ENCODE measurements at places on chromosomes 13 and 19. TPM values are rescaled to one million over a fixed set of nuclear protein-coding genes. Genes with fewer than 3 reads are reported as not detected.

ADM5 gene
- total RNA-seq: 1.5 TPM

HIF3A gene
- total RNA-seq: 7.5 TPM

TIMM44 gene
- 63.6 TPM for total RNA-seq

NFKBIB gene
- total RNA-seq: 36.9 TPM

DCAF15 gene
- 30.0 TPM for total RNA-seq

NAT14 gene
- total RNA-seq: 26.4 TPM

ZNF525 gene
- total RNA-seq: 2.6 TPM

C19orf67 gene
- not detected for total RNA-seq

FGF22 gene
- total RNA-seq: 0.35 TPM

FOXO1 gene
- 33.7 TPM for total RNA-seq

ZNF793 gene
- total RNA-seq: 1.1 TPM

LILRB1 gene
- 0.10 TPM for total RNA-seq

EFNA2 gene
- total RNA-seq: 2.6 TPM

FCAR gene
- total RNA-seq: not detected

PRR20D gene
- not detected for total RNA-seq

GRCh38 chr13:85661675-85662074 lies 137.5 kb downstream of the SLITRK6 start:
- DNase-seq: no peak

- no peak for DNase-seq
These were observed 5.1 kb downstream of the ZNF599 start for GRCh38 chr19:34767951-34768350.

GRCh38 chr19:14682084-14682483 lies 7.4 kb upstream of the ADGRE3 start:
- no peak for DNase-seq

DNA sequence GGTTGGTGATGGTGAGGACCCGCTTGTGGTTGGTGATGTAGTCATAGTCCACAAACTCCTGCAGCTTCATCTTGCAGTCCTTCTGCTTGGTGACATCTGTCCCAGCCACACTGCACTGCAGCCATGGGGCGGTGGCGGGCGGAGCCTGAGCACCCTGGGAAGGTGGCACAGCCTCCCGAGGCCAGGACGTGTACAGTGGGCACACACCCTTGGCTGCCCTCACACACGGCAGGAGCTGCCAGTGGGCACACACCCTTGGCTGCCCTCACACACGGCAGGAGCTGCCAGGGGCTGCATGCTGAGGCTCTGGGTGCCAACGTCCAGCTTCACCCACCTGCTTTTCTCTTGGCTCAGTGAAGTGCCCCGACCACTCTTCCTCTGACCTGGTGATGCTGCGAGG lies 128.7 kb downstream of the TUBA3C start:
- DNase-seq: no peak

DNA sequence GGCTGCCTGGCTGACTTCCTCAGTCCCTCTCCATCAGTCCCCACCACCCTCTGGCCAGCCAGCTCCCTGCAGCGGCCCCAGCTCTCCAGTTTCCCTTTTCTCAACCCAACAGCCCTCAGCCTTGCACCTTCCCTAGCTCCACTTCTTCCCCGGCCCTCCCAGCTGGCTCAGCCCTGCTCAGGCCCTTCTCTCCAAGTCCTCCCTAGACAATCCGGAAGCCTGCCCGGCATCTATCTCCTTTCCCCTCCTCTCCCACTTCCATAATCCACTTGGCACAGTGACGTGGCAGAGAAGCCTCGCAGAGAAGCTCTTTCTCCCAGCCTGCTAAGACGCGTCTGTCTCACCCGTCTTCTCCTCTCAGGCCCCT lies 1.1 kb downstream of the UBXN6 start:
- DNase-seq: no peak

DNA sequence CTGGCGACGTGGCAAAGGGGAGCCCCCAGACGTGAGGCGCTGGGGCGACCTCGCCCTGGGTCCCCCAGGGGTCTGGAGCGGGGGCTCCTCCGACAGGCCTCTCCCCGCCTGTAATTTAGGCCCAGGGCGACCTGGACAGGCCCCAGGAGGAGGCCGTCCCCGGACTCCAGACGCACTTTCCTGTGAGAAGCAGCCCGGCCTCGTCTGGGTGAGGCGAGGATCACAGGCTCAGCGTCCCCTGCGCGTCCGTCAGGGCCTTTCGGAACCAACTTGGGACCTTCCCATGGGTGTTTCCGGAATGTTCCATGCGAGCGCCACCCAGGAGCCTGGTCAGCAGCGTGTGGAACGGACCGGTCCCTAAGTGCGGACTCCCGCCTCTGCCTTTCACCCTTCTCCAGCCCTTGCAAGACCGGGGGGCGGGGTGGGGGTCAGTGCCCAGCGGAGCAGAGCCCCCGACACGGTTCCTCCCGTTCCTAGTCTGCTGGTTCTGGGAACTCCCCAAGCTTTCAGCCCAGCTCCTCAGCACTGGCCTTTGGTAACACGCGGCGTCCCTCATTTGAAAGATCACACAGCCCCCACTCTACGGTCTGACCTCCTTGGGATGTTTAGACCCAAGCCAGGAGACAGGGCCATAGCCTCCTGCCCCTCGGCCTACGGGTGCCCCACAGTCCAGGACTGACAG lies 1.1 kb upstream of the GRTP1 start:
- DNase-seq: no peak

DNA sequence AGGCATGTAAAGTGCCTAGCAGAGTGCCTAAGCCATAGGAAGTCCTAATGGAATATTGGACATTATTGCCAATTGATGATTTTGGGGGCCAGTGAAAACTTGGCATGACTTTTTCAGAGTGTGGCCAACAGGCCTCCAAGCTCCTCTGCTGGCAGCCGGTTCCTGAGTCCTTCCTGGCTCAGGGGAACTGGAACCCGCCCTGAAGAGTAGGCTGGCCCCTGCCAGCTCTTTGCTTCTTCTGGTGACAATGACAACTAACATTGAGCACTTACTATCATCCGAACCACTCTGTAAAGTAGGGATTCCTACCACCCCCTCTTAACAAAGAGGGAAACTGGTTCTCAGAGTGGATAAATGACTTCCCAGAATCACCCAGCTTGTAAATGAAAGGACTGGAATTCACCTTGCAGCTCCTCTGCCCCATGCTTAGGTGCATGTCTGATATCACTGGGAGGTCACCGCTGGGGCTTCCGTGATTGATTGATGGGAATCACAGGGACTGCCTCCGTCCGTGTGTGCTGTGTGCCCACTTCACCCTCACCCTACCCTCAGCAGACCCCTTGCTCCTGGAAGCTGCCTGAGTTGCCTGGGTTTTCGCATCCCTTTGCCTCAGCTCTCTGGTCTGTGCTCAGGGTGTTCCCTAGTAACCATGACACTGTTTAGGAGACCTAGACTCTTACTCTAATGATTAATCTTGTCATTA lies 50.6 kb downstream of the TNFRSF19 start:
- no peak for DNase-seq

GRCh38 chr13:60318186-60318585 lies 78.8 kb upstream of the TDRD3 start:
- no peak for DNase-seq

DNA sequence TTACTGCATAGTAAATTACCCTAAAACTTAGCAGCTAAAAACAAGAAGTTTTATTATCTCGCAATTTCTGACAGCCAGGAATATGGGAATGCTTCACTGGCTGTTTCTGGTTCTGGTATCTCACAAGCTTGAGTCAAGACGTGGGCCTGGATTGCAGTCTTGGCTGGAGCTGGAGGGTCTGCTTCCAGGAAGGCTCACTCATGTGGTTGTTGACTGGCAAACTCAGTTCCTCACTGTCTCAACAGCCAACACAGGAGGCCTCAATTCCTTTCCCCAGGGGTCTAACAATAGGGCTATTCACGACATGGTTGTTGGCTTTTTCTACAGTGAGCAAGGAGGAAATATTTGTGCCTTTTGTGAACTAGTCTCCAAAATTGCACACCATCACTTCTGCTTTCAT lies 146.3 kb downstream of the GPC5 start:
- no peak for DNase-seq

DNA sequence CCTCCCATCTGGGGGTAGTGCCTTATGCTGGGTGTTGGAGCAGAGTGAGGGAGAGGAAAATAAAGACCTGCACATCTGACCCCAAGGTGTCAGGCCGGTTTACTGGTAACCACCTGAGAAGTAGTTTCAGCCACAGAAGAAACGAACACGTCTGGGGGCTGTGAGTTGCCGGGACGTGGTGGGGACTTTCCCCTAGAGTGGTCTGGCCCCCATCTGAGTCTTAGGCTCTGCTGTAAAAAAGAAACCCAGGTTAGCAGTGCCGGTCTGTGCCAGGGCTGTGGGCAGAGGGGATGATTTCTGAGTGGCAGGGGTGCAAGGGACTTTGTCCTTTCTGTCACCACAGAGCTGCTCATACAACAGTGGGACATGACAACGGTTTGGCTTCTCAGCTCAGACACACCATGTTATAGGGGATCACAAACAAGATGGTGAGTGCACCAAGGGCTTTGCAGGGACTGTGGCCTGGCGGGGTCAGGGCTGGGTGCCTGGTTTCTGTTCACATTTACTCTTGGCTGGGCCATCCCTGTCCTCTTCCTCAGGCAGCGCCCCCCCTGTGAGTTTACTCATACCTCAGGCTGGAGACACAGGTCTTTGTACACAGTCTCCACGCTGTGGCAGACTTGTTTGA lies 9.0 kb downstream of the GCDH start:
- no peak for DNase-seq

GRCh38 chr13:28099396-28100149 lies 803 bp downstream of the FLT3 start:
- DNase-seq: no peak

GRCh38 chr13:93771782-93772181 lies 545.2 kb downstream of the GPC6 start:
- no peak for DNase-seq

- no peak for DNase-seq
These were observed 10.3 kb upstream of the ADGRE5 start for GRCh38 chr19:14370940-14371280.

DNA sequence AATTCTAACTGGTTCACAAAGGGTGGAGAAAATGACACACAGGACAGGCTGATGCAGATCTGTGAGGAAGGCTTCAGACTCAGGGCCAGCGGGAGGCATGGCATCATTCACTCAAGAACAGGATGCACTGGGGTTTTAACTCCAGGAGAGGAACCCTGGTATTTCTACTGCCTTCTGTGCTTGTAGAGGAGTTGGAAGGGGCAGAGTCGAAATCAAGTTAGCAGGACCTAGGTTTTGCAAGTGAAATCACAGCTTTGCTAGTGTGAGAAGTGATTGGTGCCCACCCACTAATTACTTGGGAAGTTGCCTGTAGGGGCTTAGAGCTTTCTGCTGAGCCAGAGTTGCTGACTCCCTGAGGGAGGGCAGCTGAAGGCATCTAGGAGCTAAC lies 92.7 kb downstream of the AKAP11 start:
- no peak for DNase-seq

- DNase-seq: no peak
These were observed 6.2 kb downstream of the SPRY2 start for GRCh38 chr13:80334597-80335260.

GRCh38 chr19:16441661-16442162 lies 30.1 kb downstream of the EPS15L1 start:
- no peak for DNase-seq

DNA sequence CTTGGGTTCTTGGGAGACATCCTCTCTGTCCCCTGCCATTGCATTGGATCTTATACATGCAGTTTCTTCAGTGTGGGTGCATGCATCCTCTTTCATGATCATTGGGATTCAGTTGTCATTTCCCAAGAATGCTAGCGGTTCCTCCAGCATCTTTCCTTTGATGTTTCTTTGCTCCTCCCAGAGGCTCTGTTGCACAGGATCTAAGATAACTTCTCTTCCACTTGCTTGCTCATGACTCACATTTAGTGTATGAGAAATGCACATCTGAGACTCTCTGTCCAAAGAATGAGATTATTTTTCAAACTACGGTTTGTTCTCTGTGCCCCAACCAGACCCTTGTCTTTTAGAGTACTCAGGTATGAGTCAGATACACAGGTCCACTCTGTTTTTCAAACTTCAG lies 197.1 kb downstream of the NDFIP2 start:
- no peak for DNase-seq

DNA sequence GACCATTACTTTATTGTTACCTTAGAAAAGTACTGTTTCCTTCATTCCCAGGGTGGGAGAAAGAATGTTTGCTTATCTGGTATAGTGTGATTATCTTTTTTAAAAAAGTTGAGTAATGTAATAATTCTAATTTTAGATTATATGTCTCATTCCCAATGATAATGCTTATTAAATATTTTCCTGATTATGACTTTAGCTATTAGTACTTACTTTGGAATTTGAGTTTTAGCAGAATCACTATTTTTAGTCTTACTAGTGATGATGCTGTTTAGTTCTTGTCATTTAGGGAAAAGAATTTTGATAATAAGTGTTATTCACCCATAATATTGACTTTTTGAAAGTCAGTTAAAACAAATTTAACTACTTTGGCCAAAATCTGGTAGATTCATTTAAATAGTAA lies 95.2 kb downstream of the FRY start:
- no peak for DNase-seq

- no peak for DNase-seq
These were observed 16.7 kb upstream of the COLGALT1 start for GRCh38 chr19:17538684-17539237.

DNA sequence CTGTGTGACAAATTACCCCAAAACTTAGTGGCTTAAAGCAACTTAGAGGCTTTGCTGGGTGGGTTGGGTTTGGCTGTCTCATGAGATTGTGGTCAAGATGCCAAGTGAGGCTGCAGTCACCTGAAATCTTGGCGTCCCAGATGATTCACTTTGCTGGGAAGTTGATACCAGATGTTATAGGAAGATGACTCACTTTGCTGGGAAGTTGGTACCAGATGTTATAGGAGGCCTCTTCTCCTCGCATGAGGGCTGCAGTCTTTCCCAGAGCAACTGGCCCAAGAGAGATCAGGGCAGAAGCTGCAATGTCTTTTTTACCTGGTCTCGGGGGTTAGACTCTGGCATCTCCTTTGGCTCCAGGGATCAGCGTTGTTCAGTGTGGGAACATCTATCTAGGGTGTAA lies 16.8 kb downstream of the TEX29 start:
- no peak for DNase-seq

DNA sequence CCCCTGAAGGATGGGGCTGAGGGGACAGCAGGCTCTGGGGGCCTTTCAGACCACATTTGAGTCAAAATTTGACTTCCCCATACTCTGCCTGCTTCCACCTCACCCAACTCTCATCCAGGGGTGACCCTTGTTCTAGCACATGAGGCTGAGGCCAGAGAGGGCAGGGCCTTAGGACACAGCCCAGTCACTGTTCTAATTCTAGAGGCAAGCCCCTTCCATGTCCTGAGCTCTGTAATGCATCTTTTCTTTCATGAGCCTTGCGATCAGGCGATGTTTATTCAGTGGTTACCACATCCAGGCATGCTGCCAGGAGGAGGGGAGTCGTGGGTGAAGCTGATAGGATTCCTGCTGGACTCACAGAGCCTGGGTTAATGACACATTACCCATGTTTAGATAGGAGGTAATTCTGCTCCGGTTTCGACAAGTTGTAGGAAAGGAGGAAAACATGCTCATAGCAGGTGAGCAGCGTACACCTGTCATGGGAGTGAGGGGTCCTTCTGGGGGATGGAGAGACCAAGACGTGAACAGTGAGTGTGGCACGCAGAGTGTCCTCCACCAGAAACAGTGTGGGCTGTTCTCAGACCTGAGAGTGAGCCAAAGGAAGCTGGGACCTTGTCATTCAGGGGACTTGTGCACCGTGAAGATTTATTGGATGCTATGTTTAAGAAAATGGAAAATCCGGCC lies 9.3 kb downstream of the RPS9 start:
- DNase-seq: no peak
